ENCODE measurements at places on chromosomes 5 and 9.

GRCh38 chr5:95760273-95761191 lies 29.4 kb downstream of the RHOBTB3 start:
- DNase-seq, result no peak

GRCh38 chr5:107977550-107978071 lies 306.9 kb upstream of the EFNA5 start:
- no peak for DNase-seq

GRCh38 chr9:110141227-110141793 lies 66.6 kb downstream of the C9orf152 start:
- no peak for DNase-seq

DNA sequence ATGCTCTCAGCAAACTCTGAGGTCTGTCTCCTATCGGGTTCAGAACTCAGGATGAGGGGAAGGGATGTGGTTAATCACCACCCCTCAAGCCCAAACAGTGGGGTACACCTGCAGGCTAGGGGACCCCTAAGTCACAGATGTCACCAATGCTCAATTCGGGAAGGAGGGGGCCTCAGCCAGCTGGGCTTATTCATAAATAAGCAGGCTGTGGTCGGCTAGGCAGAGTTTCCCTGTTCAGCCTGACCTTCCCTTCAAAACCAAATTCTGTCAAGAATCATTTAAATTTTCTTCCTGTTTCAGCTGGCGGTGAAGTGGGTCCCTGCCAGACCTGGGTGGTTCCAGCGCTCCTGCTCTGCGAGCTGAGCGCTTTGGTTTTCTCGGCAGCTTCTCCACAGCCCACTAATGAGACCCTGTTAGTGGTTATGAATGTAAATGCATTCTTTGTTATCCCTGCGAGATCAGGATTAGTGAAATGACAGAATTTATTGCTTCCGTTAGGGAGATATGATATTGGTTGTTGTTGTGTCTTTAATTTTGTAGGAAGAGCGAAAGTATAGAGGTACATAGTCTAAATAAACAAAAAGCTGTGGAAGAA lies 68.3 kb downstream of the AK8 start:
- no peak for DNase-seq

- DNase-seq, result no peak
Observed at GRCh38 chr9:121896545-121896943, 196.6 kb downstream of the TTLL11 start.

- DNase-seq, result no peak
Observed at GRCh38 chr9:100992632-100993031, 35.9 kb upstream of the PLPPR1 start.

DNA sequence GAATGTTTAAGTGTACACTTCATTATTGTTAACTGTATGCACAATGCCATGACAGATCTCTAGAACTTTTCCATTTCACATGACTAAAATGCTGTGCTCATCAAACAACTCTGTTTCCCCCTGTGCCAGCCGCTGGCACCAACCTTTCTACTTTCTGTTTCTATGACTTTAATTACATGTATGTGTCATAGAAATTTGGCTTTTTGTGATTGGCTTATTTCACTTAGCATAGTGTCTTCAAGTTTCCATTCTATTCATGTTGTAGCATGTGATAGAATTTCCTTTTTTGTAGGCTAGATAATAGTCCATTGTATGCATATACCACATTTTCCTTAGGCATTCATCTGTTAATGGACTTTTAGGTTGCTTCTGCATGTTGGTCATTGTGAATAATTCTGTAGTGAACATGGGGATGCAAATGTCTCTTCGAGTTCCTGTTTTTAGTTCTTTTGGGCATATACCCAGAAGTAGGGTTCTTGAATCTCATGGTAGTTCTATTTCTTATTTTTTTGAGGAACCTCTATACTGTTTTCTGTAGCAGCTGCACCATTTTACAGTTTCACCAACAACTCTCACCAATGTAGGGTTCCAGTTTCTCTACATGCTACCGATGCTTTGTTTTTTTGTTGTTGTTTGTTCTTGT lies 184.4 kb upstream of the DMRT1 start:
- no peak for DNase-seq

GRCh38 chr5:56025151-56025885 lies 30.6 kb upstream of the IL6ST start:
- DNase-seq, result no peak

- no peak for DNase-seq
Observed at GRCh38 chr5:56281489-56282165, 48.5 kb upstream of the ANKRD55 start.

GRCh38 chr5:10138395-10139057 lies 111.2 kb downstream of the ATPSCKMT start:
- no peak for DNase-seq

- no peak for DNase-seq
Observed at GRCh38 chr9:10071579-10071978, 541.2 kb downstream of the PTPRD start.

DNA sequence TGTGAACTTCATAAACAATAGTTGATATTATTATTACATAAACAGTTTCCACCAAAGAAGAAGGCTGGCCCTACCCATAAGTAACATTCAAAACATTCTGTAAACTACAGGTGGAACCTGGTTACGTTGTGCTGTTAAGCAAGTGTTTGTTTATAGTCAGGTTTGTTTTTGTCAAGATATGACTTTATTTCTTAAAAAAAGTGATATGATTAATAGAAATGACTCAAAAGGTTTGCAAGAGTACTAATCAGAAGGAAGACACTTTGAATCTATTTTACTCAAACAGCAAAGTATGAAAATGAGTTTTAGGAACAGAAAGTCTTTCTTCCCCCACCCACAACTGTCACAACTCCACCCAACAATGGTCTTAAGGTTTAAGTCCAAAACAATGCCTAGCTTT lies 220.8 kb downstream of the PLK2 start:
- DNase-seq, result no peak

DNA sequence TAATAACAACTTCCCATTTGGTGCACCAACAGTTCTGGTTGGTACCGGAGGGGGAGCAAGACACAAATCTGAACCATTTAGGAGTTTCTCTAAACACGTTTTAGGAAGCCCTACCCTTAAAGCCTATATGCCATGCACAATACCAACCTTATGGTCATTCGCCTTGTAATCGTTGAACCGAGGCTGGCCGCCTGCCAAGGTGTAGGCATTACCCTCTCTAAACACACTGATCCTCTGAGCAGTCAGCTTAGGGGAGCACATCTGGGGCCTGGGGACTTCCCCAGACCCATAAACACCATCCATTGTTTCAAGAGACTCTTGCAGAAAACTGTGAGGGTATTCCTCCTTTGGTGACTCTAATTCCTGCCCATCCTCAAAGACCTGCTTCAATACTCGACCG lies 328 bp downstream of the GRXCR2 start:
- no peak for DNase-seq
